ENCODE measurements at places on chromosomes 1 and 21.

DNA sequence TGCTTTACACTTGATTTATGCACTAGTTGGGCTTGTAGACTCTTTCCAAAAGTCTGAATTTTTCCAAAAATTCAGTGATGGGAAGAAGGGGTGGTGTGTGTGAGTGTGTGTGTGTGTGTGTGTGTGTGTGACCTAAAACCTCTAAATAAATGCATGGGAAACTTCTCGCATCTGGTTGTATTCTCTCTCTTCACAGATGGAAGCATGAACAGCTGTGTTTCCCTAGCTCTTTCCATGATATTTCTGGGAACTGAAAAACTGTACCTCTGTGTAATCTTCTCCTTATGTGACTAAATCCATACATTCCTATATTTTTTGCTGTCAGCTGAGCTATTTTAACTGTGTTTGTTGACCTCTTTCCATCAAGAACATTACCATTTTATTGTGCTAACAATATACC lies 26.2 kb upstream of the CYYR1 start:
- no peak for DNase-seq

GRCh38 chr1:165342587-165342986 lies 13.9 kb downstream of the LMX1A start:
- no peak for DNase-seq

GRCh38 chr1:19165501-19165900 lies 44.6 kb downstream of the UBR4 start:
- DNase-seq = no peak

- DNase-seq = no peak
These were observed 104.5 kb downstream of the SUSD4 start for GRCh38 chr1:223259462-223259861.

DNA sequence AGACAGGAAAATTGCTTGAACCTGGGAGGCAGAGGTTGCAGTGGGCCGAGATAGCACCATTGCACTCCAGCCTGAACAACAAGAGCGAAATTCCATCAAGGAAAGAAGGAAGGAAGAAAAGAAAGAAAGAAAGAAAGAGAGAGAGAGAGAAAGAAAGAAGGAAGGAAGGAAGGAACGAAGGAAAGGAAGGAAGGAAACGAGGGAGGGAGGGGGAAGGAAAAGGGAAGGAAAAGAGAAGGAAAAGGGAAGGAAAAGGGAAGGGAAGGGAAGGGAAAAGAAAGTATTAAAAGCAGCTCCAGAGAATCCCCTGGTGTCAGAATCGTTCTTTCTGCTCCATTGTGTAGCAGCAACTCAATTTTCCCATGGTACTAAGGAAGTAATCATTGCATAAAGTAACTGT lies 19.2 kb upstream of the ZSWIM5 start:
- no peak for DNase-seq

DNA sequence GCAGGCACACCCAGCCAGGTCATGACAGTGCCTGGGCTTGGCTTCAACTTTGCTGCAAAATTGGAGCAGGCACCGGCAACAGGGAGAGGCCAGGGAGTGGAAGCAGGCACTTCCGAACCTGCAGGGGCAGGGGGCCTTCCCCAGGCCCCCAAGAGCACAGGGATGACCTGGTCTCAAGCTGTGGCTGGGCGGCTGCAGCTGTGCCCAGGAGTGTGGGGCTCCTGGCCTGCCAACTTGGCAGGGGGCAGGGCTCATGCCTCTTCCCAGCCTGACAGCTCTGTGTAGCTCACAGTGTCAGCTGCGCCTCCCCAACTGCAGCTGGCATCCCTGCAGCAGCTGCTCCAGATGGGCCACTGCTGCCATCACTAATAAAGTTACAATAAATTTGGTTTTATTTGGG lies 51.5 kb upstream of the SCYL3 start:
- no peak for DNase-seq

- DNase-seq = no peak
These were observed 40.5 kb downstream of the ESRRG start for GRCh38 chr1:216682752-216683151.

- no peak for DNase-seq
These were observed 5.3 kb upstream of the TXNIP start for GRCh38 chr1:146001709-146002108.

- DNase-seq = no peak
These were observed 31.8 kb downstream of the NTNG1 start for GRCh38 chr1:107172450-107173170.

DNA sequence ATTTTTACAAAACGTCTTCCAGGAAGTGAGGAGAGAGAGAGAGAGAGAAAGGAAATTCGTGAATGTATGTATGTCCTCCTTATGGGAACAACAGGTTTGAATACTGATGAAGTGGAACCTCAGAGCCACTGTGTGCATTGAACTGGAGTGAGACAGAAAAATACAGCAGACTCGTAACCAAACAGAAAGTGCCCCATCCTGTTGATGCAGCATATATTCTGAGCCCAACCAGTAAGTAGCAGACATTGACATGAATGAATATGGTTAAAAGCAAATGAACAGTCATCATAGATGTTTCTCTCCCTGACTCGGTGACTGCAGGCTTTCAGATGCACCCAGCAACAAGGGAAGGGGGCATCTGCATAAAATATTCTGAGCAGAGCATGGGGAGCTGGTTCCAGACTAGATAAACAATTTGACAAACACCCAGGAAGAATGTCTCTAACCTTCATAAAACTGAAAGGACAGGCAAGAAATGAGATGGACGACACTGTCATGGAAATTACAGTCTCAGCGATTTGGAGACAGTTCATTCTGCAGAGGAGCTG lies 471.0 kb upstream of the PBX1 start:
- DNase-seq = no peak

DNA sequence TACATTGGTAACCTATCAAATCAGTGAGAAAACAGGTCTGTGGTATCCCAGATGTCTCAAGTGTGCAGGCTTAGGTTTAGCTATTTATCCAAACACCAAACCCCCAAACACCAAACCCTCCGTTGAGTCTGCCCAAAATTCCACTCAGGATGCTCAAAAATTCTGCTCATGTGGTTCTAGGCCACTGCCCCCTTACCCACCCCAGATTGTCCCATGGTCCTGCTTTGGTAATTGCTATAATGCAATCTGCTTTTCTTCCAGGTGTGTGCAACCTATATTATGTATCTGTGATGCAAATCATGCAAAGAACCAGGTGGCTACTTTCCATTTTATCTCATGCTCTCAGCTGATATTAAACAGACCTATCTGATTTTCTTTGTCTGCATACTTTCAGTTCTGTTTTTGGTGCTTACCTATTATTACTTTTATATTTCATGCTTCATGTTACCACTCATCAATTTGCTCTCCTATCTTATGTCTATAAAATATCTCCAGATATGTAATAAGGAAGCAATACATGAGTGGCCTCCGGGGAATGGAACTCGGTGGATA lies 123.7 kb downstream of the TOMM20 start:
- no peak for DNase-seq

DNA sequence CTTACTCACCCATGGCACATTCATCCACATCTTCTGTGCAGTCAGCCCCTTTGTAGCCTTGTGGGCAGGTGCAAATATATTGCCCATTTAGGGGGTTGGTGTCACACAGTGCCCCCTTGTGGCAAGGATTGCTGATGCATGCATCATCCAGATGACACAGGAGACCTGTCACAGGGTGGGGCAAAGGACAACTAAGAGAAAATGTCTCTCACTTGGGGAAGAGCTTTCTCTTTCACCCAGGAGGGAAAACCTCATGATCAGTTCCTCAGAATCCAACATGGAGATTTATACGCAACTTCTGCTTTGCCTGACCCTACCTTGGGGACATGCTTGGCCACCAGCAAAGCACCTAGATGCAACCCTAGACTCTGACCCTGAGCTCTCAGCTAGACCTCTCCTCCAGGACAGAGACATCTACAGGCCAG lies 71.8 kb upstream of the ADAM30 start:
- peak; percentile 30 for DNase-seq

DNA sequence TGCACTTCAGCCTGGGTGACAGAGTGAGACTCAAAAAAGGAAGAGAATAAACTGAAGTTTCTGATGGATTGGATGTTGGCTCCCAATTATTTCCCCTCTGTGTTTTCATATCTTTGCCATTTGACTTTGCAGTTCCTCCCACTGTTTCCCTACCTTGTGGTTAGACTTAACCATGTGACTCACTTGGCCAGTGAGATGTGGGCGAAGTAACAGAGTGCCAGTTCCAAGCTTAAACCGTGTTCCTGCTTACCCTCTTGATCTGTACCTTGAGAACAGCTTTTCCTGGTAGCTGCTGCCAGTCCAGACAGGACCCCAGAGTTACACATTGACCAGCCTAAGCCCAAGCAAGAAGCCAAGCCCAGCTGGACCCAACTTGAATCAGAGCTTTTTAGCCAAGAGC lies 323.4 kb downstream of the LTN1 start:
- no peak for DNase-seq

DNA sequence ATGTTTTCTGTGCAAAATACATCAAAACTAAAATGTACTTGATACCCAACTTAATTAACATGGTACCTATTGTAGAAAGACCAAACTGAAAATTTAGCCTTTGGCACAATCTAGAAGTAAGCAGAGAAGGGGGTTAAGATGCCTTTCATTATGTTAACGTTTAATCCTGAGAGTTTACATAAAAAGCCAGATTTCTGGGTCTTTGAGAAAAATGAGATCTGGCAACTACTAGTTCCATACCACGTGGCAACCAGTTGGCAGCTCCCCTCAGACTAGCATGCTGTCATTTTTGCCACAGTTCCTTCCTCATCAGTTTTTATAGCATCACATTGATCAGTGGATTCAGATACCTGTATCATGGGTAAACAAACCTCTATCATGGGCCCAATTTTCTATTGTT lies 1.5 kb downstream of the RO60 start:
- no peak for DNase-seq

GRCh38 chr1:31691446-31691845 lies 12.4 kb downstream of the COL16A1 start:
- no peak for DNase-seq

DNA sequence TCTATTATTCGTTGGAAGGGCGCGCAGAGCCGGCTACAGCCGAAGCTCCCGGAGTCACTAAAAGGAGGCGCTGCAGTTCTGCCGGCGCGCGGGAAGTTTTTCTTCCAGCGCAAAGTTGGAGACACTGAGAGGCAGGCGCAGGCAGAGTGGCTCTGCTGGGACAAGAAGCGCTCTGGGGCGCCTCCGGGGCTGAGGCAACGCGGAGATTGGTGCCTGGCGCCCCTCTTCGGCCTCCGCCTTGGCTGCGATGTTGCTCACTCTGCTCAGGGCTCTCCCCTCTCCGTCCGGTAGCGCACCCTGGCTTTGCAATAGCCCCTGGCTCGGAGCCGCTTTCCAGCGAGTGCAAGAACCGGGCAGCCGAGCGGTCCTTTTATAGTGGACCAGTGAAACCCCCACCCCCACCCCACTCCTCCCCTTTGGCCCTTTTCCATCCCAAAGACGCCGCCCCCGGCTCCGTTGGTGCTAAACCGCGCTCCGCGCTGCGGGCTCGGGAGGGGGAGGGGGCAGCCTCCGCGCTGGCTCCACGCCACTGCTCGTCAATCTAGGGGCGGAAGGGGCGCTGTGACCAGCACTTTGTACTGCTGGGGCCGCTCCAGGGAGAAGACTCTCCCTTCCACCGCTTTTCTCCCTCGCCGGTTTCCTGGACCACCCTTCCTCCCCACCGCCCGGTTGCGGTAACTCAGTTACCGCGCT lies at the start of gene ADAMTS1:
ADAMTS1 (minus strand) TSS at position 344 of the 693 bp plus-strand sequence. CDS start 455 bp downstream, outside the sequence.
- no peak for DNase-seq

DNA sequence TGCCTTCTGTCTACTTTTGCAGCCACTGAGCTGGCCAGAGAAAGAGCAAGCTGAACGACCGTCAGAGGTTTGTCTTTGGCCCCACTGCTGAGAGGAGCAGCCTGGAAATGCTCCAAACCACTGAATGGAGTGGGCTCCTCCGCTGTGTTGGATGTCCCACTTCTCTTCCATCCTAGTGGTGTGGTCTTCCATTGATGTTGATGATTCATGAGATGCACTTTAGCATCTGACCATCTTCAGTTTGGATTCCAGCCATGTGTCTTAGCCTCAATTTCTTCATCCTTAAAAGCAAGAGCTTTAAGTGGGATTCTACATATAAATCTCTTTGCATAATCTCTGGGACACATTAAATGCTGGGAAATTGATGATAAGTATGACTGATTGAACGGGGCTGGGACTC lies 276.9 kb downstream of the SIPA1L2 start:
- no peak for DNase-seq

DNA sequence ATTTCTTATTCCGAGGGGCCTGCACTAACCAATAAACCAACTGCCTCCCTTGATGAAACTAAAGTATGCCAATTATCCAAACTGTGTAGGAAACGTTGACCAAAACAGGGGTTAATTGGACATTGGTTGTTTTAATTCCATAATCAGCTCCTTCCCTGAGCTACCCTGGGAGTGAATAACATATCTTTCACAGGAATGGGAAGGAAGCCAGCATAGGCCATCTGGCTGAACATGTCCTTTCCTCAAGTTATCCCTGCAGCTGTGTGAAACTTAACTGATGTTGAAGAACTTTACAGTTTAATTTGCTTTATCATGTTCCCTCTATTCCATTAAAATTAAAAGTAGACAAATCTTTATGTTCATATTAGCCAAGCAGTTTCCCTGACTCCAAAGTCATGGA lies 75.4 kb downstream of the NRIP1 start:
- no peak for DNase-seq

DNA sequence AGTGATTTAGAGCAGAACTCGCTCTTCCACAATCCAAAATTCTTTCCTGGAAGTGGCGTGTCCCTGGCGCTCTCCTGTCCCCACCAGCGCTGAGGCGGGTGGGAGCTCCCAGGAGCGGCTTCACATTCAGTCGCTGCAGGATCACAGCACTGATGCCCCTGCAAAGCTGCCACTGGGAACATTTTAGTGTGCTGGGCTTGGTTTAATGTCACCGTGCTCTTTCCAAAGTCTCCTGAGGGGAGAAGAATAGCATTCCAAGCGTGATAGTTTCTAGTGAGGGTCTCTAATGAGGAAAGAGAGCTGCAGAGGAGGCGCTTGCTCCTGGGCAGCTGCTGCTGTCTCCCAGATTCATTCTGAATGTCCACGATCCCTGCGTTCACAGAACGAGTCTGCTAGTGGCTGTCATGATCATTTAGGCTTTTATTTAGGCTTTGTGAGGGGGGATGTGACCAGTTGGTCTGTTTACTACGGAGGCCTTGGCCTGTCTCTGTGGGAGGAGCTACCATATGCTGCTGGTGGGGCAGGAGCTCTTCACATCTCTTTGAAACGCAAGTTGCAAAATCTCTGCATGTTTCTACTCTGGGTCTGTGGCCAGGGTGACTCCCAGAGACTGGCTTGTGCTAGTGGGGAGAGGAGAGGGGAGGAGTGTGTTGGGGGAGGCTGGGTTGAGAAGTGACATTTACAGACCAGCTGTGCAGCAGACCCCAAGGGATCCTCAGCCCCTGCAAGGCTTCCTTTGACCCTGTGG lies 23.4 kb downstream of the OLFML3 start:
- no peak for DNase-seq

- DNase-seq = no peak
These were observed 148.9 kb upstream of the IRF2BP2 start for GRCh38 chr1:234758851-234759250.

DNA sequence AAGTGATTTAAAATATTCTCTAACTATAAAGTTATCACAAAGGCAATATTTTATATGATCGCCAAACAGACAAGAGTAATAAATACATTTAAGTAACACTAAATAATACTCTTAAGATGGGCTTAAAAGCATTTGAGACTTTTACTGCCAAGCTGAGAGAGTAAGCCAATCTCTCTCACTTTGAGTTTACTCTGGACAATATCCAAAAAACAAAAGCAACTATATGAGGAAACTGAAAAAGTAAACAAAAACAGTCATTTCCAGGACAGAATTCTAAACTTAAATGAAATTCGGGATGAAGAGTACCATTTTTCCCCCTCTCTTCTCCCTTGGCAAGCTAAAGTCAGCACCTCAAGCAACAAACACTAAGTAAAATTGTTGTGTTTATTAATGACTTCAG lies 173.2 kb downstream of the COP1 start:
- no peak for DNase-seq
